ENCODE measurements at places on chromosomes 5 and 9.

- DNase-seq: no peak
These were observed 133.8 kb downstream of the PDE4D start for GRCh38 chr5:59759600-59760351.

DNA sequence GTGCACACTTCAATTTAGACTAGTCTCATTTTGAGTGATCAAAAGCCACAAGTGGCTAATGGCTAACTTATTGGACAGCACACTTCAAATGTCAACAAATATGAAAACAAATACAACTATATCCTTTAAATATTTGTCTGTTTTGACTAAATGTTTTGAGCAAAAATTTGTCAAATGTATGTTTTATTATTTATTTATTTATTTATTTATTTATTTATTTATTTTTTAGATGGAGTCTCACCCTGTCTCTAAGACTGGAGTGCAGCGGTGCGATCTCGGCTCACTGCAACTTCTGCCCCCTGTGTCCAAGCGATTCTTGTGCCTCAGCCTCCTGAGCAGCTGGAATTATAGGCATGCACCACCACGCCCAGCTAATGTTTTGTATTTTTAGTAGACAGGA is 1392.1 kb upstream of the WWC1 start:
- no peak for DNase-seq

DNA sequence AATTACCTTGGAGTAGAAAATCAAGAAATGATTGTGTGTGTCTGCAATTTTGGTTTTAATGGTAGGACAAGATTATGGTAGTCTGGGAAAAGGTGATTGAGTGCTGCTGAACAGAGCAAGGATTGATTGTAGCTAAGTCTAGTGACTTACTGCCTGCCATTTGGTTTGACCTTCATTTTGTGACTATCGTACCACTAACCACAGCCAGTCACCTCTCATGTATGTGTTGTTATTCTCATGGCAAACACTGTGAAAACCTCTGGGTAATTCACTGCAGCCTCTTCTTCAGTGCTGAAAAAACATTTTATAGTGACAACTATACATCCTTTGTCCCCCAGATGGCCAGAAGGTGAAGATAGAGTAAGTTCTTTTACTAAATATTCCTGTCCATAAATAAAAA is 37.5 kb downstream of the CTNNA1 start:
- no peak for DNase-seq

GRCh38 chr5:139340051-139340450 is 1.6 kb upstream of the PAIP2 start:
- DNase-seq: no peak
